ENCODE measurements at places on chromosomes 13 and 19.

DNA sequence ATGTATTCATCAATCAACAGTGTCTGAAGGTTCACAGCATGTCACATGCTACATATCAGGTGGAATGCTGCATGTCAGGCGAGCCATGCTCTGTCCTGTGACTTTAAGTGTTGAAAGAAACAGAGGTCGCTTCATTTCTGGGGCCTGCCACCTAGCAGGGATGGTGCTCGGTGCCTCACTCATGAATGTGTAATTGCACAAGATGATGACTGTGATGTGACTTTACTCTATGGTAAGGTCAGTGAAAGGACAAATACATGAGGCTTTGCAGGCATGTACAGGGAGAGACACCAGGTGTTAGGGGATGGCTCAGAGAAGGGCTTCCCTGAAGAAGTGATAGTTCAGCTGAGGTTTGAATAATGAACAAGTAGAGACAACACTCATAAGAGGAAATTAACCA, 66.7 kb downstream of the FRY start:
- DNase-seq: no peak

DNA sequence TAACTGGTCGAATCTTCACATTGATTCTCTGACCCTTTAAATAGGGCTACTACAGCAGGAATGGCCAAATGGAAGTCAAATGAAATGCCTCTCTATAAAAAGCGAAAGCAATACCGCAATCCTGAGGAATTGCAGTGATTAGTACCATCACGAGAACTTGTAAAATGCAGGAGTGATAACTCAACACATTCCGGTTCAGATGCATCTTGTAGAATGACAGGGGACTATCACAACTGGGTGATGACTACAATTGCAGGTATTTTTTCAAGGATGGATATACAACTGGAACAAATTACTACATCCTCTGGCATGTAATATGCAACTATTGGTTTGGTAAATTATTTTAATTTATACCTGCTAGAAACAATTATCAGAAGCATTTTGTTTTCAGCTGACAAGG, 140.4 kb downstream of the PCDH20 start:
- DNase-seq: no peak

DNA sequence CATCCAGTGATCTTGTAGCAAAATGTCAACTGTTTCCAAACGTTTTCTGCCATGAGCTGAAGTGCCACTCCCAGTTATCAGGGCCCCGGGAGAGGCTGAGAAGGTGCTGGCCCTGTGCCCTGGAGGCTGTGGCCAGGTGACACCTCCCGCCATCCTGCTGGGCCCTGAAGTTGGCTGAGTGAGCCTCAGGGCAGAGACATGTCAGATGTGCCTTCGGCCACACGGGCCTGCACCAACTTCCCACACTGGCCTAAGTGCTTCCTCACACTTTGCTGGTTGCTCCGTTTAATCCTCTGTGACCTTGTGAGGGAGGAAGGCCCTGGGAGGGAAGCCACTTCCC, 4.8 kb downstream of the ADPRHL1 start:
- no peak for DNase-seq

DNA sequence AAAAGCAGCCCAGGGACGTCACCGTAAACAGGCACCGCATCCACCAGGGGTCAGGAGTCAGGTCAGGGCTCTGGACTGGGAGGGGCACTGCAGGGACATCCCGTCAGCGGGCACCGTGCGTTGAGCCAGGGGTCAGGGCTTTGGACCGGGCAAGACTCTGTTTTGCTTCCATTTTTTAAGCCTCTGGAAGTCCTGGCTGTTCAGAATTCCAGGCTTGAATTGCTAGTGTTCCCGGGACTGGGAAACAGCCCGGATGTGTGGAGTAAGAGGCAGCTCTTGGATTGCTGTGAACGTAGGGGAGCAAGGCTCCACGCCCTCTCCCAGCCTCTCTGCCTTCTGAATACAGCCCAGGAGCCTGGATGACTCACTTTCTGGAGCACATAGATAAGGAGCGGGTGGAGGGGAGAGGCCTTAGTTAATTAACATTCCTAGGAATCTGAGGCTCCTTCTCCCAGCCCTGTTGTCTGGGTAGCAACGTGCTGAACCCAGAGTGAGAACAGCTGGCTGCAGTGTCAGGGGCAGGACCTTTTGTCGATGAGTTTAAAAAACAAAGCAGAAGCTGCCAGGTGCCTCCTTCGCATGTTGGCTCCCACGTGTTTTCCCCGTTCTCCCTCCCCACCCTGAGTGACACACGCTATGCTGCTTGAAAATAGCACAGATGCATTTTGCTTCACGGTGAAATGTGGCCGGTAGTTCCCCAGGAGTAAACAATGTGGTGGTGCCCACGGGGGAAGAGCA, 21.9 kb downstream of the ATP11A start:
- peak; percentile 84 for DNase-seq

- no peak for DNase-seq
Observed at GRCh38 chr19:33278403-33279269, 23.7 kb downstream of the CEBPA start.

- no peak for DNase-seq
Observed at GRCh38 chr19:16326401-16327168, 2.0 kb downstream of the KLF2 start.

DNA sequence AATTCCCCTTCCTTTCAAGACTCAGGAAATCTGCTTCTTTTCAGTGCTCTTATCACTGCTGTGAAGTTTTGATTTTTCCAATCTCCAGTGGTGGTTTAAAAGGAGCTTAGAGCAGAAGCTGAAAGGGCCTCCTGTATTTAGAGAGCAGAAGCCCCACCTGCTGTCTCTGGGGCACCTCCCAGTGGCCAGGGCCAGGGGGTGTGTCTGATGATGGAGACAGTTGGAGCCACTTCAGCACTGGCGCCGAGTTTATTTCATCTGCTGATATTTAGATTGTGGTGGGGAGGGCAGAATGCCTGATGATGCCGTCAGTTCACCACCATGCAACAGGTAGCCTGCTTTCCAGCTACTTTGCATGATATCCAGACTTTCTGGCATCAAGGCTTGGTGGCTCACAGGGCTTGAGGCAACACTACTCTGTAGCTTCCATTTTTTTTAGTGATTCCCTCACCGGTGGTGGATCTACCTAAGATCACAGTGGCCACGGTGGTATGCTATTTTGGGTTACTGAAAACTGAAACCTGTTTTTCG, 371.9 kb downstream of the KCNRG start:
- no peak for DNase-seq

- no peak for DNase-seq
Observed at GRCh38 chr19:42220751-42221097, 612 bp downstream of the ZNF526 start.

- no peak for DNase-seq
Observed at GRCh38 chr19:30161021-30161655, 211.0 kb upstream of the ZNF536 start.

- DNase-seq: no peak
Observed at GRCh38 chr13:106513025-106513983, 22.2 kb downstream of the EFNB2 start.

DNA sequence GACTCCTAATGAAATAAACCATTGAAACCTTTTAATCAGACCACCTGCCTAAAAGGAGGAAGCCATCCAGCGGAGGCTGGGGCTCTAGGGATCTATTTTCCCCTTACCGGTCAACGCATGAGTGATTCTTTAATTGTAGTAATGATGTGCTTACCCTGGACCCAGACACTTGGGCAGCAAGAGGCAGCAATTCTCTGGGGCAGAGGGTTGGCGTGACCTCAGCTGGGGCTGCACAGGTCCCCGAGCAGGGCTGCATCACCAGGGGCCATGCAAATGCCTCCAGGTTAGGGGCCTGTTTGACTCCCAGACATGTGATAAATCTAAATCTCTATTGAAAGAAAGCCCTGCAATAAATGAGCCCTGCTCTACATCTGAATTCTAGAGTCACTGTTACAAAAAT, 194.2 kb upstream of the TSHZ3 start:
- no peak for DNase-seq

DNA sequence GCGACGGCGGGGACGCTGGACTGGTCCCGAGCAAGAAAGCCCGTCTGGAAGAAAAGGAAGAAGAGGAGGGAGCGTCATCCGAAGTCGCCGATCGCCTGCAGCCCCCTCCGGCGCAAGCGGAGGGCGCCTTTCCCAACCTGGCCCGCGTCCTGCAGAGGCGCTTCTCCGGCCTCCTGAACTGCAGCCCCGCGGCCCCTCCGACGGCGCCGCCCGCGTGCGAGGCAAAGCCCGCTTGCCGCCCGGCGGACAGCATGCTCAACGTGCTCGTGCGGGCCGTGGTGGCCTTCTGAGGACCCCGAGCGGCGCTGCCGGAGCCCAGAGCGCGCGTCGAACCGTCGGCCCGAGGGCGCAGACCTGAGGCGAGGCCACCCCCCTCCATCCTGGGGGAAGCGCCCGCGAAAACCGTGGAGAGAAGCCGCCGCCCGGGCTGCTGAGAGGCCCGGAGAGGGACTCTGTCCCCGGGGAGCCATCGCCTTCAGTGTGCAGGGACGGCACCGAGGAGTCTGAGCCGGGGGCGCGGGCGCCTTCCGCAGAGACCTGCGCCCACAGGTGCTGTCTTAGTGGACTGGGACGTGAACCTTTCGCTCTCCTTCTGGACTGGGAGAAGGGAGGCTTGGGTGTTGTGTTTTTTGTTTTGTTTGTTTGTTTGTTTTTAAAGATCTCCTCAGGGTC, 3.5 kb downstream of the IER2 start:
- DNase-seq: no peak

- peak; percentile 61 for DNase-seq
Observed at GRCh38 chr19:39411081-39411831, 1.2 kb upstream of the PLEKHG2 start.

GRCh38 chr13:28268800-28269223, 130.5 kb downstream of the PAN3 start:
- DNase-seq: no peak

GRCh38 chr13:74741732-74742131, 607.5 kb upstream of the KLF12 start:
- no peak for DNase-seq

- no peak for DNase-seq
Observed at GRCh38 chr13:101917833-101918661, 465.6 kb downstream of the ITGBL1 start.

- DNase-seq: peak; percentile 94
Observed at GRCh38 chr13:114128624-114129522, 3.5 kb downstream of the RASA3 start.

DNA sequence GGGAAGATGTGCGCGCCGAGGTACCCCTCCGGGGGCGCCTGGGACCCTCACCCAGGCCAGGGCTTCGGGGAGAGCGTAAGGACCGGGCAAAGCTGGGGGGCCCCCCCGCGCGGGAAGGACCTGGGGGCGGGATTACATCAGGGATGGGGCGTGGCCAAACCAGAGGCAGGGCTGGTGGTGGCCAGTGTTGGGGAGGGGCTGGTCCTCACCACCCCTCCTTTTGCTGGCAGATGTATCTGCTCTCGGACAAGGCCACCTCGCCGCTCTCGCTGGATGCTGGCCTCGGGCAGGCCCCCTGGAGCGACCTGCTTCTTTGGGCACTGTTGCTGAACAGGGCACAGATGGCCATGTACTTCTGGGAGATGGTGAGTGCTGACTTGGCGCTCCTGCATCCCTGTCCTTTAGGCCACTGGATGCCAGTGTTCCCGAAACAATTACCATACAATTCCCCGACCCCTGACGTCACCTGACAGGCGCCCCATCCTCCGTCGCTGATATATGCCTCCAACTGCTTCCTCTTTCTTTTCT, 25.3 kb downstream of the TRPM4 start:
- no peak for DNase-seq

DNA sequence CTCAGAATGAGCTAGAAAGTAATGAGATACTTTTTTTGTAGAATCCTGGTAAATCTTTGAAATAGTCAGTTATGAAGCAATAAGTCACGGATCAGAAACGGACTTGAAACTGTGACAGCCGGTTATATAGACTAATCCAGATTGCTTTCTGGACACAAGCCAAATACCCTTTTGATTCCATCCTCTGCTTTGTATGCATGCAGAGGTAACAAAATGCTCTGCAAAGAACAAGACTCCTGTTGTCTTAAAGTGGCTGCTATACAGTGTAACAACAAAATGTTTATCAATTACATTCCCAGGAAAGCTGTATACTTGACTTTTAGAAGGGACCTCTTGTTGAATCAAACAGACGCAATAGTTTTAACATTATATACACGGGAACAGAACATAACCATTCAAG, 66.5 kb upstream of the STARD13 start:
- DNase-seq: no peak

GRCh38 chr13:98313922-98314292, 136.8 kb upstream of the RNF113B start:
- no peak for DNase-seq

GRCh38 chr19:31838163-31838815, 489.1 kb upstream of the TSHZ3 start:
- DNase-seq: no peak

DNA sequence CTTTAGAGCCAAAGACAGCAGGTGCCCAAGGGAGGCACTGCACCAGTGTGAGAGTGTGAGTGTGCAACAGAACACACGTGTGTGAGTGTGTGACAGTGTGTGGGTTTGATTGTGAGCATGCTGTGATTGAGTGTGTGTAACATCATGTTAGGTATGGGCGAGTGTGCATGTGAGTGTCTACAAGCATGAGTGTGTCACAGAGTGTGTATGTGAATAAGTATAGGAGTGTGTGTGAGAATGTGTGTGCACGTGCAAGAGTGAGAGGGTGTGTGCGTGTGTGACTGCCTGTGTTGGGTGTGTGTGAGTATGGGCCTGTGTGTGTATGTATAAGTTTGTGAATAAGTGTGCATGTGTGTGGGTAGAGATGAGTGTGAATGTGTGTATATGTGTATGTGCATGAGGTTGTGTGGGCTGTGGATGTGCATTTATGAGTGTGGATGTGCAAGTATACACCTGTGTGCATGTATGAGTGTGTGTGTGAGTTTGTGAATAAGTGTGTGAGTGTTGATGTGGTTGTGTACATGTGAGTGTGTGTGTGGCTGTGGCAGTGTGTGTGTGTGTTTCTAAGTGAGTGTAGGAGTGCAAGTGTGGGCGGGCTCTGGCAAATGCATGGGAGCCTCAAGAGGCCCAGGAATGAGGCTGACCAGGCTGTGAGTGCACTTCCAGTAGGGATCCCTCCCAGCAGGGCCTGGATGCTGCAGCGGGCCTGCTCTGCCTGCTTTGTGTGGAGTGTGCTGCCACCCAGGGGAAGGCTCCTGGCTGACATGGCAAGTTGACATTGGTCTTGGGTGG, 198.4 kb downstream of the COL4A1 start:
- peak; percentile 75 for DNase-seq

DNA sequence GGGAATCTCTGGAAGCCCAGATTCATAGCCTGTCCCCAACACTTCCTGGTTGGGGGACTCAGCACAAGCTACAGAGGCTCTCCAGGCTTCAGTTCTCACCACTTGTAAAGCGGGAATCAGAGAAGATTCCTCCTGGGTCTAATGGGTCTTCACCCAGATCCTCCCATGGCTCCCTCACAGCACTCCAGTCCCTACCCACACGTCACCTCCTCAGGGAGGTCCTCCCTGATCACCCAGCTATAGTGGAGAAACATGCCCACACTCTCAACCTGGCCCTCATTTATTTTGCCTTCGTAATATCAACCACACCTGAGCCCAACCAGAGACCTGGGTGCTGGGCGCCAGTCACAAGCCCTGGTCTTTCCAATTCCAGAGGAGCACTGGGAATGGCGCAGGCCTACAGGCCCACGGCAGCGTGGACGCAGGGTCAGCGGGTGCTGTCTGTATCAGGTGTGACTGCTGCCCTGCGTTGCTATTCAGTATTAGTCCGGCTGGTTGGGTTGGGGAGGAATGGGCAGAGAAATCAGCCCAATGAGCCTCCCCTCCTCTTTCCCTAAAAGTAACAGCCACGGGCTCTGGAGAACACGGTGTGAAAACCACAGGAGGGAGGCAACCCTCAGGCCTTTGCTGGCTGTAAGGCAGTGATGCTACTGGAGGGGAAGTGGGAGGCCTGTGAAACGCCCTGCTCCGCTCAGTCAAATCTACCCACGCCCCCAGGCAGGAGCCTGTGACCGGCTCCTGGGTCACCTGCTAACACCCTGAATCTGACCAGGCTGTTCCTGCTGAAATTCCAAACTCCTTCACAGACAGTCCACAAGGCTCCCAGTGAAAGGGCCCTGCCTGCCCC, 5.2 kb downstream of the AKT2 start:
- DNase-seq: no peak

Measured in stromal cell of bone marrow (primary cell).